Thoracic aorta (tissue), 2 donors: ENCODE measurements at places on chromosomes 12 and 14. TPM values are rescaled to one million over a fixed set of nuclear protein-coding genes. Genes with fewer than 3 reads are reported as not detected.

- DNase-seq, result no peak
- H3K27me3 ChIP-seq, result no peaks in the 10 kb centered on the region
- H3K27ac ChIP-seq, result no peak overlapping the region
- H3K4me3 ChIP-seq, result peak overlapping the region; percentile 27
- no peaks in the 10 kb centered on the region for H3K36me3 ChIP-seq
These were observed 720.9 kb upstream of the TBX3 start for GRCh38 chr12:115404761-115405470.

GRCh38 chr14:95396221-95396620 is 76.5 kb upstream of the CLMN start:
- no peak overlapping the region for H3K4me3 ChIP-seq
- no peak for DNase-seq
- no peaks in the 10 kb centered on the region for H3K36me3 ChIP-seq
- H3K4me1 ChIP-seq, result no peaks in the 10 kb centered on the region

GRCh38 chr14:60107477-60107876 is 15.8 kb downstream of the PCNX4 start:
- peaks cover 14% of the 10 kb centered on the region for H3K4me1 ChIP-seq
- DNase-seq, result no peak
- H3K27me3 ChIP-seq, result no peaks in the 10 kb centered on the region
- no peak overlapping the region for H3K27ac ChIP-seq
- H3K36me3 ChIP-seq, result no peaks in the 10 kb centered on the region

- no peaks in the 10 kb centered on the region for H3K4me1 ChIP-seq
- H3K27me3 ChIP-seq, result no peaks in the 10 kb centered on the region
- H3K27ac ChIP-seq, result no peak overlapping the region
- DNase-seq, result no peak
These were observed 176.3 kb upstream of the DIO2 start for GRCh38 chr14:80387563-80387981.

DNA sequence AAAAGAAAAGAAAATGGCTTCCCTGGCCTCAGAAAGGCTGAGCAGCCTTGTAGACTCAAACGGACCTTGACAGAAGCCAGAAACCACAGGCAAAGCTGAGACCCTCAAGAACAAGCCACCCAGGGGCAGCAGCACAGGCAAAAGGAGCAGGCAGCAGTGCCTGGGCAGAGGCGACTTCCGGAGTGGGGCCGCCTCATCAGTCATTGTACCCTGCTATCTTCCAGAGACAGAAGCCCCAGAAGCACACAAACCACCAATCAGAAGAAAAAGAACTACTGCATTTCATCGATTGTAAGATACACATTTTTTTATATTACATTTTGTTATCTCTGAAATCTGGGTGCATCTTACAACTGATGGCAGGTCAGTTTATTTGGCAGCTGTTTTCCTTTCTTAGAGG is 58.2 kb upstream of the ZFP36L1 start:
- H3K27me3 ChIP-seq, result no peaks in the 10 kb centered on the region
- H3K4me3 ChIP-seq, result no peak overlapping the region

DNA sequence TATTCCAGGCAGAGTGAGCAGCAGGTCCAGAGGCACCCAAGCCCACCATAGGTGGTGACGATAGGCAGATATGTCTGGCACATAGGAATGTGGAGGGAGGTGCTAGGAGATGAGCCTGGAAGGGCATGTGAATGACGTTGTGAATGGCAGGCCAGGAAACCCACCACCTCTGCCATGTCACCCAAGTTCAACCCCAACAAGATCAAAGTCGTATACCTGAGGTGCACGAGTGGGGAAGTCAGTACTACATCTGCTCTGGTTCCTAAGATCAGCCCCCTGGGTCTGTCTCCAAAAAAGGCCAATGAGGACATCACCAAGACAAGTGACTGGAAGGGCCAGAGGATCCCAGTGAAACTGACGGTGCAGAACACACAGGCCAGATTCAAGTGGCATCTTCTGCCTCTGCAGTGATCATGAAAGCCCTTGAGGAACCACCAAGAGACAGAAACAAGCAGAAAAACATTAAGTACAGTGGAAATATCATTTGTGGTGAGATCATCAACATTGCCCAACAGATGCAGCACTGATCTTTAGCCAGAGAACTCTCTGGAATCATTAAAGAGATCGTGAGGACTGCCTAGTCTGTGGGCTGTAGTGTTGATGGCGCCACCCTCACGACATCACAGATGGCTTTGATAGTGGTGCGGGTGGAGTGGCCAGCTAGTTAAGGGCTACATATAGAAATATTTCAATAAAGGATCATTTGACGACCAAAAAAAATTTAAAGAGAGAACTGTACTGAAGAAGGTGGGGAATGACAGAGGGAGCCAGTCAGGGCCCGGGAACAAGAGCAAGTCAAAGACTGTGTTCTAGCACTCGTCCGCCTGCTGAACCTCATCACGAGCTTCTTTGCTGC is 99.7 kb downstream of the ZFP36L1 start:
- H3K4me3 ChIP-seq, result no peak overlapping the region
- no peaks in the 10 kb centered on the region for H3K36me3 ChIP-seq
- DNase-seq, result no peak
- no peaks in the 10 kb centered on the region for H3K27me3 ChIP-seq

- no peak for DNase-seq
- H3K4me3 ChIP-seq, result no peak overlapping the region
- H3K27ac ChIP-seq, result no peak overlapping the region
- H3K36me3 ChIP-seq, result no peaks in the 10 kb centered on the region
- H3K4me1 ChIP-seq, result peaks cover 31% of the 10 kb centered on the region
- no peaks in the 10 kb centered on the region for H3K27me3 ChIP-seq
These were observed 30.6 kb downstream of the ITPK1 start for GRCh38 chr14:93084866-93085857.

DNA sequence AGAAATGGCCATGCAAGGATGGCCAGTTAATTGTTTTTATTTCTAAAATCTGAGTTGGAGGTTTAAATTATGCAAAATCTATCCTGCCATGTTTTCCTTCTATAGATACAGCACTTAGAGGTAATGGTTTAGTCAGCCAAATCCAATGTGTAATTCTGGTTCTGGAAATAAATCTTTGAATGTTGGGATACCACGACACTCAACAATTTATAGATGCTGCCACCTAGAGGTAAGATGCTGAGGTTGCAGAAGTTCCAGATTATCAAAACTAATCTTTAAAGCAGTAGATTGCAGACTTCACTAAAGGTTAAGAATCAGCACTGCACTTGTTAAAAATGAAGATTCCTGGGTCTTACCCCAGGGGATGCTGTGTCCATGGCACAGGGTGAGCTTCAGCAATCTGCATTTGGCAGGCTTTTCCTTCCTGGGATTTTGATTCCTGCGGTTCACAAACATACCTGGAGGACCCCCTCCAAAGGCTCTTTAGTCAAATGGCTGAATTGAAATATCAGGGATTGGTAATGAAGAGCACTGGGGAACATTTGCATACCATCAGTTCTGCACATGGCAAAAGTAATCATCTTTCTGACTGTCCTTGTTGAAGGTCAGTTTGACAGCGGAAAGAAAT is 53.4 kb upstream of the ANO4 start:
- no peak overlapping the region for H3K4me3 ChIP-seq
- no peaks in the 10 kb centered on the region for H3K36me3 ChIP-seq
- no peak overlapping the region for H3K27ac ChIP-seq
- no peaks in the 10 kb centered on the region for H3K27me3 ChIP-seq

- H3K36me3 ChIP-seq, result no peaks in the 10 kb centered on the region
- no peak overlapping the region for H3K4me3 ChIP-seq
- DNase-seq, result no peak
- no peaks in the 10 kb centered on the region for H3K27me3 ChIP-seq
These were observed 60.4 kb upstream of the FBRSL1 start for GRCh38 chr12:132429602-132429945.

DNA sequence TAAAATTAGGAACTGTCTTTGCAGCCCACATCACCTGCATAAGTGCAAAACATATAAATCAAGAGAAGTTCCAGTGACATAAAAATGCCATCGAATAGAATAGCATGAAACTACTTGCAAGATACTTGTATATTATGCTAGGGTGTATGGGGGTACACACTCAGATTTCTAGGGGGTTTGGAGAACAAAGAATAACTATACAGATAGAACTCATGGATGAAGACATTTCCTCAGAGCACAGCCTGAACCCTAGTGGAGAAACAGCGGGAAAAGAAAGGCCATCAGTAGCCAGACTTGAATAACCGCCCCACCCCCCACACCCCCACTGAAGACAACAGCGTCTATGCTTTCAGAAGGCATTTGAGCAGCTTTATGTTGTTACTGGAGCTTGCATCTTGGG is 425.8 kb downstream of the NPAS3 start:
- H3K4me1 ChIP-seq, result no peaks in the 10 kb centered on the region
- no peak for DNase-seq
- H3K36me3 ChIP-seq, result no peaks in the 10 kb centered on the region

GRCh38 chr12:21330682-21331253 is 3.9 kb downstream of the SLCO1A2 start:
- no peak overlapping the region for H3K4me3 ChIP-seq
- H3K27ac ChIP-seq, result no peak overlapping the region
- peaks cover 3% of the 10 kb centered on the region for H3K4me1 ChIP-seq
- no peaks in the 10 kb centered on the region for H3K27me3 ChIP-seq

The GNB3 gene
- 16.6 TPM for total RNA-seq

The PROX2 gene
- total RNA-seq, result not detected

The INSM2 gene
- not detected for total RNA-seq
